ENCODE measurements at places on chromosomes 5 and 9. TPM values are rescaled to one million over a fixed set of nuclear protein-coding genes. Genes with fewer than 3 reads are reported as not detected.
A peak's percentile ranks its signal among the peaks of the same experiment; 100 is the strongest.

The TPPP gene
- 3.3 TPM for total RNA-seq

The TAS2R1 gene
- total RNA-seq = not detected

The ZNG1A gene
- 24.2 TPM for total RNA-seq

The EGFLAM gene
- 0.68 TPM for total RNA-seq

DNA sequence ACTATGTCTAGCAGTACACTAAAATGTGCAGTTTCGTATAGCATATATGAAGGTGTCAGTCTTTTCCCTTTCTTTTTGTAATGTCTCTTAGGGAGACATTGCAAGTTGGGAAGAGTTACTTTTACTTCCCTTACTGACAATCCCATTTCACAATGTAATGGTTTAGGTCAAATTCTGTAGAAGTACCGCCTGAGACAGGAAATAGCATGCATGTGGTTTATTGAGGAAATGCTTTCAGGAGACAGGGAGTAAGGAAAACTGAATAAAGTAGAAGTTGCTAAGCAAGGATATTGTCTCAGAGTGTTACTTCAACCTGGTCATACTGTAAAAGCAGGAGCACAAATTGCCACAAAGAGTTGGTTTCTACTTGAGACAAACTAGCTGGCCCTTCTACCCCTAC, 32.1 kb upstream of the MSANTD3 start:
- no peak for ATAC-seq

GRCh38 chr9:35489313-35490154, at the start of gene RUSC2:
RUSC2 (plus strand) TSS chr9:35490111; CDS start chr9:35546522, 56,411 bp downstream.
- ATAC-seq = peak; percentile 79

- ATAC-seq = peak; percentile 64
Measured at GRCh38 chr9:21392270-21392669, 7.1 kb upstream of the IFNA2 start.

- ATAC-seq = peak; percentile 34
Measured at GRCh38 chr9:75941066-75941465, 50.6 kb downstream of the PCSK5 start.

DNA sequence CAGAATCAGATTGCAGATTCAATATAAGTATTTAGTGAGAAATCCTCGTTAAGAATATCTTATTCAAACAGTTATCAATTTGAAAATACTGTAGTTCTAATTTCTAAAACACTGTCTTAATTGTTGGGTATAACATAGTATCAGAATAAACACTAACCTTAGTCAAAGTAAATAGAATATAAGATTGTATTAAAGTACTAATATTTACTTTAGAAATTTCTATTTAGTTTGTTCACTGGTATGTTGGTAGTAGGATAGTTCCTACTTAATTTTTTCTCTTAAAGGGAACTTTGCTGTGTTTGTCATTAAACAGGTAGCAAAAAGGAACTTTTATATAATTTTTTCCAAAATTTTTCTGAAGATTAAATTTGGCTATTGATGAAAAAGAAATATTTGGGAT, 42.3 kb downstream of the FAM174A start:
- no peak for ATAC-seq

DNA sequence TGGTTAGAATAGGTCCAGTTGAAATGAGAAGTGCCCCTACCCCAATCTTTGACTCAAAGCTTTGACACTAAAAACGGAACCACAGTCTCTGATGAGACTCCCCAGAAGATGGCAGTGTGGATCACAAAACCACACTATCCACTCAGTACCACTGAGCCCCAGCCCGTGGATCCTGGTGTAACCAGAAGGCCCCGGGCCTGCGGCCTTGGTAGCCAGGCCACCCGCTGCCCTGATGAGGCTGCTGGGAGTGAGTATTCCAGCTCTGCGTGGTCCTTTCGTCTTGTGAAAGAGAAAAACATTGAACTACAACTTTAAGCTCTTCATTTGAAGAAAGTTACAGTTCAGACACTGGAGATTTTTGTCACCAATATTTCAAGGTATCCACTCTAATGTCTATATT, 42.2 kb upstream of the FBP1 start:
- ATAC-seq = peak; percentile 92

Measured in esophagus mucosa (tissue), 1 donor.